ENCODE measurements at places on chromosomes 16 and 17. TPM values are rescaled to one million over a fixed set of nuclear protein-coding genes. Genes with fewer than 3 reads are reported as not detected.

The RND2 gene
- 0.16 TPM for total RNA-seq

DNA sequence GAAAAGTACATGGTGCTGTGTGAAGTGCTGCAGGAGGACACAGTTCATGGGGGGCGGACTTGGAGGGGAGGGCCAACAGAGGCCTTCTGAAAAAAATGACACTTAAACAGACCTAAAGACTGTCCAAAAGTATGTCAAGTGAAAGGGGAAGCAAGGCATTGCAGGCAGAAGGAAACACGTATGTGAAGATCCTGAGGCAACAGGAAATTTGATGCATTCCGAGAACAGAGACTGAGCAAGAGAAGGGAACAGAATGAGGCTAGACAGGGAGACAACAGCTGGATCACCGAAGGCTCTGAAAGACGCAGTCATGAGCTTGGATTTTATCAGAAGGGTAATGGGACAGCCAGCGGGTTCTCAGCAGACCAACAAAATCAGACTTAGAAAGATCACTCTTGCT, 1.1 kb downstream of the IFT20 start:
- no peak for DNase-seq

GRCh38 chr16:68416057-68417046, 32.0 kb downstream of the SMPD3 start:
- DNase-seq: no peak

The TBC1D3K gene
- not detected for total RNA-seq

The SOCS1 gene
- total RNA-seq: 7.9 TPM

DNA sequence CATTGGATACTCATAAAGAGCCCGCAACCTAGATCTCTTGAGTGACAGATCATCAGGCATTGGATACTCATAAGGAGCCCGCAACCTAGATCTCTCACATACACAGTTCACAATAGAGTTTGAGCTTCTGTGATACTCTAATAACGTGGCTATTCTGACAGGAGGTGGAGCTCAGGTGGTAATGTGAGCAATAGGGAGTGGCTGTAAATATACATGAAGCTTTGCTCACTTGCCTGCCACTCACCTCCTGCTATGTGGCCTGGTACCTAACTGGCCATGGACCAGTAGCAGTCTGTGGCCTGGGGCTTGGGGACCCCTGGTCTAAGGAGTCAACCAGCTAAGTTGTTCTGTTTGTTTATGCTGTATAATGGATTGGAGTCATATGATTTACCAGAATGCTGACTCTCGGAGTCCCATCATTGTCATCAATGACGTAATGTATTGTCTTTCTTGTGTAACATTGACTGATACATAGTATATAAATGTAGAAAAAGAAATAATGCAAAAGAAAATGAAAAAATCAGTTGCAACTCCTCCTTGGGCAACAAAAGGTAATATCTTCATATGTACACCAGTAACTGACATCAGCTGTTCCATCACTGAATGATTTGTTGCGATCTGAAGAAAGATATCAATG, 17.5 kb downstream of the ABCA9 start:
- DNase-seq: no peak

All from mammary epithelial cell (primary cell).